Mammary epithelial cell (primary cell): ENCODE measurements at places on chromosomes 5 and 9. TPM values are rescaled to one million over a fixed set of nuclear protein-coding genes. Genes with fewer than 3 reads are reported as not detected.

HACD4 gene
- 0.05 and 0.14 TPM in 2 replicates for total RNA-seq

TAF9 gene
- 105 and 141 TPM in 2 replicates for total RNA-seq

MARCHF3 gene
- 3.7 and 5.0 TPM in 2 replicates for total RNA-seq

DDX41 gene
- 60.7 TPM for total RNA-seq

NPR3 gene
- total RNA-seq: 5.0 TPM

BARX1 gene
- not detected for total RNA-seq

GABRA6 gene
- not detected in 2 replicates for total RNA-seq

CARD6 gene
- total RNA-seq: 1.7 and 2.1 TPM in 2 replicates
